HCT116 (cell line): ENCODE measurements at places on chromosomes 12 and 14. TPM values are rescaled to one million over a fixed set of nuclear protein-coding genes. Genes with fewer than 3 reads are reported as not detected.

The SYNDIG1L gene
- total RNA-seq, result not detected

The ESPL1 gene
- total RNA-seq, result 50.3 TPM

The CFAP251 gene
- total RNA-seq, result 2.6 TPM

The CLEC1B gene
- total RNA-seq, result not detected

The DHRS2 gene
- total RNA-seq, result 10.0 TPM

The TCTN1 gene
- 27.0 TPM for total RNA-seq

The GOLGA3 gene
- 35.1 TPM for total RNA-seq

The AVPR1A gene
- 0.07 TPM for total RNA-seq

The GNB3 gene
- 8.7 TPM for total RNA-seq

The SIX4 gene
- 24.5 TPM for total RNA-seq

The NYNRIN gene
- total RNA-seq, result 0.27 TPM

The GPR162 gene
- 2.3 TPM for total RNA-seq

GRCh38 chr12:20319366-20319765, 49.0 kb upstream of the PDE3A start:
- DNase-seq, result no peak

- DNase-seq, result no peak
Measured at GRCh38 chr12:122024132-122024785, 2.6 kb downstream of the BCL7A start.

- no peak for DNase-seq
Measured at GRCh38 chr14:56774503-56774902, 35.8 kb downstream of the OTX2 start.

- DNase-seq, result no peak
Measured at GRCh38 chr14:64979336-64980074, 7.2 kb upstream of the FNTB start.

DNA sequence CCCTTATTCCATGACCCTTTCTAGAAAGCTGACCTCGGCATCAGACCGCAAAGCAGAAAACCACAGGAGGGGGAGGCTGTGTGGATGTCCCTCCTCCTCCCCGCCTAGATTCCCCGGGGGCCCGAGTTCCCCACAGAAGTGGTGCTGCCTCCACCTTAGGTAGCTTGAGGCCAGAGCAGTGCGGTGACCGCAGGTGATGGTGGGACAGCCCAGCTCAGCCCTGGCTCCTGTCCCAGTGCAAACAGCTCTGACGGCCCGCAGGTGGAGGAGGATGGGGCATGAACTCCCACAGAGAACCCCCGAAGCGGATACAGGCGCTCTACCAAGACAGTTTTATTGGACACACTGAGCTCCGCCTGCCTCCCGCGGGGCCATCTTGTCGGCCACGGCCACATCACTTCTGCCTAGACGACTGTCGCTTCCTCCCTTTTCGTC, 19.5 kb downstream of the ARL6IP4 start:
- DNase-seq, result no peak

- no peak for DNase-seq
Measured at GRCh38 chr12:9756170-9756569, 4.5 kb downstream of the CD69 start.

DNA sequence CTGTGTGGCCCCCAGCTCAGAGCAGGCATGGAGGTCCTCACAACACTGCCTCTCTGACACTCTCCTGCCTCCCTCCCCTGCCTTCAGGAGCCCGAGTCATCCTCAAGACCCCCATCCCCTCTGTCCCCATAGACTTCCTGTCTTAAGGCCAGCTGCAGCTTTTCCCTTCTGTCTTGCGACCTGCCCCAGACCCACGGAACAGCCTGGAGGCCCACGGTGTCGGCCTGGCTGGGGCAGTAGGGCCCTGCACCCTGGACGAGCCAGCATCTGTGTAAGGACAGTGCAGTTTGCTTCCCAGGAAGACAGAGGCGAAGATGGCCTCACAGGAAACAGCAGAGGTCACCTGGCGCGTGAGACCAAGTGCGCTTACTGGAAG, 9.7 kb downstream of the TEDC1 start:
- DNase-seq, result no peak

GRCh38 chr14:94923786-94924185, 153.9 kb upstream of the GSC start:
- DNase-seq, result no peak

GRCh38 chr14:48456051-48456450, 780.6 kb upstream of the MDGA2 start:
- DNase-seq, result no peak

GRCh38 chr12:129693731-129694130, 210.1 kb downstream of the TMEM132D start:
- DNase-seq, result no peak

- DNase-seq, result no peak
Measured at GRCh38 chr12:6813363-6813762, 8.3 kb upstream of the GPR162 start.

GRCh38 chr12:4700621-4701026, 19.6 kb upstream of the GALNT8 start:
- no peak for DNase-seq

DNA sequence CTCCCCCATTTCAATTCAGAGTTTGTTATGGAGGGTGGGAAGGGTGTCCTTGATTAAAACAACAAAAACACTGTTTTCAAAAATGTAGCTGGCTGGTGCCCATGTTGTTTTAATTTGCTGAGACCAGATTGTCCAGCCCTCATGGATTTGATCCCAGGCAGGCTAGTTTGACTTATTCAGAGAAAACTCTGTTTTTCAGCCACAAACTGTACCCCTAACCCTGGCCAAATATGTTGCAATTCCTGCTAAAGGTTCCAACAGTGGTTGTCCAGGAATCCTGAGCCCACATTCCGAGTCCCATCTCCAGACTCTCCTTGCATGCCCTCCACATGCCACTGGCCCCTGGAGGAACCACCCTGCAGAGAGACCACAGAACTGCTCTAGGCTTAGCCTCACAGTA, 36.0 kb downstream of the MAP1LC3B2 start:
- DNase-seq, result no peak

- DNase-seq, result no peak
Measured at GRCh38 chr12:132071040-132071810, 72.9 kb downstream of the DDX51 start.

- no peak for DNase-seq
Measured at GRCh38 chr12:132520421-132521199, 30.7 kb downstream of the FBRSL1 start.

- DNase-seq, result no peak
Measured at GRCh38 chr12:39420043-39420442, 22.9 kb downstream of the KIF21A start.

- DNase-seq, result no peak
Measured at GRCh38 chr12:120064054-120064940, 52.3 kb downstream of the RAB35 start.

DNA sequence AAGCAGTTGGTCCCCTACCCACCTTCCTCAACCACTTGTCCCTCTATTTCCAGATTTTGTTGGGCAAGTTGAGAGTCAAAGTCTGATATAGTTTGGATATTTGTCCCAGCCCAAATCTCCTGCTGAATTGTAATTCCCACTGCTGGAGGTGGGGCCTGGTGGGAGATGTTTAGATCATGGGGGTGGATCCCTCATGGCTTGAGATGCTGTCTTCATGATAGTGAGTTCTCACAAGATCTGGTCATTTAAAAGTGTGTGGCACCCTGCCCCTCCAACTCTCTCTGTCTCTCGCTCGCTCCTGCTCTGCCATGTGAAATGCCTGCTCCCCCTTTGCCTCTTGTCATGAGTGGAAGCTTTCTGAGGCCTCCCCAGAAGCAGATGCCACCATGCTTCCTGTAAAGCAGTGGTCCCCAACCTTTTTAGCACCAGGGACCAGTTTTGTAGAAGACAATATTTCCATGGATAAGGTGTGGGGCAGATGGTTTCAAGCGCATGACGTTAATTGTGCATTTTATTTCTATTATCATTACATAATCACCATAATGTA, 37.3 kb upstream of the BCL11B start:
- DNase-seq, result no peak
